SK-N-DZ (cell line): ENCODE measurements at places on chromosomes 2 and 18.
A peak's percentile ranks its signal among the peaks of the same experiment; 100 is the strongest.

- peak; percentile 66 for DNase-seq
These were observed 4.7 kb downstream of the NRP2 start for GRCh38 chr2:205686783-205687640.

DNA sequence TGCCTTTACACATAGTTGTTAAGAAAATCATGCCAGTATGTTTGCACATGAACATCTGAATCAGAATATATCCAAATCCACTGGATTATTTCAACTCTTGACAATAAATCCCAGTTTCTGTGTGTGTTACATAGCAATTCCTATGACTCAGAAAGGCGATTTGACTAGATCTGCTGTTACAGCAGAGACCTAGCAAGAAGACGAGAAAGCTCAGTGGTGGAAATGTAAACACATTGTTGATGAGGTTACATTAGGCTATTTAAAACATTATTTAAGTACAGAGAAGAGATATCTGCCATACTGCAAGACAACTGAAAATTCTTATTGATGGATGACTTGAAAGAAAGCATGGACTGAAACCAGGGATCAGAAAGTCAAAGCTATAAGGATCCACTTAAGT lies 73.0 kb upstream of the SMIM21 start:
- DNase-seq = no peak

DNA sequence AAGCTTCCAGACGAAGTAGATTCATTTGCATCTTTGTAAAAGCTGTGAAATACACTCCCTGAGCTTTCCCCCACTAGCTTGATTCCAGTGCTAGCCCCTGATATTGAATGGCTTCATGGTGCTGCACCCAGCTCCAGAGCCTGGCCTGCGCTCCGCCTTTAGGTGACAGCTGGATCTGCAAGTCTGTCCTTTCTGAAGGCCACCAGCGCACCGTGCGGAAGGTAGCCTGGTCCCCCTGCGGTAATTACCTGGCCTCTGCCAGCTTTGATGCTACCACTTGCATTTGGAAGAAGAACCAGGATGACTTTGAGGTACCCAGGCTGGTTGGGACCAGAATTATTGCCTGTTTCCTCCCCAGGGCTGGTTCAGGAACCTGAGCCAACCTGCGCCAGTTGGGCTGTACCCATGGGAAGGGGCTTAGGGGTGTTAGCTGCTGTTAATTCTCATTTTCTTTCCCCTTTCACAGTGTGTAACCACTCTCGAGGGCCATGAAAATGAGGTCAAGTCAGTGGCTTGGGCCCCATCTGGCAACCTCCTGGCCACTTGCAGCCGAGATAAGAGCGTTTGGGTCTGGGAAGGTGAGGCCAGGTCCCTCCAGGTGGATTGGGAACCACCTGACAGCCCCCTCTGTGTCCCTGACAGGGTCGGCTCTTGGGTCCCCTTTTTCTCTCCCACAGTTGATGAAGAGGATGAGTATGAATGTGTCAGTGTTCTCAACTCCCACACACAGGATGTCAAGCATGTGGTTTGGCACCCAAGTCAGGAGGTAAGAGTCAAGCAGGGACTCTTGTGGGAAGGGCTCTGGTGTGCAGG lies 1.3 kb downstream of the CIAO1 start:
- peak; percentile 49 for DNase-seq

DNA sequence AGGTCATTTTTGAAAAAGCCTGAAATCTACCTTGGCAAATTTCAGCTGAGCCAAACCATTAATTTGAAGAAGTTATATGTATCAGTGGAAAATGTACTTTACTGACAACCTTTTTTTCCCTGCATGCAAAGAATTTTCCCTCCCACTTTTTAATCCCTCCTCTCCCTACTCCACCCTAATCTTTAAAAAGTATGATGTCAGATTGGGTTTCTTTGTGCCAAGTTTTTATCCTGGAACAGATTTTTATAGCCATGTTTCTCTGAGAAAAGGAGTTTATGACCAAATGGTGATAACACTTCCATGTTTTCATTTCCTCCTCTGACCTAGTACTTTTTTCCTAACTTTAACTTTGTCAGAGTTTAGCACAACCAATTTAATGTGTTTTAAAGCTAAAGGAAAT lies 250.3 kb upstream of the FOSL2 start:
- no peak for DNase-seq

DNA sequence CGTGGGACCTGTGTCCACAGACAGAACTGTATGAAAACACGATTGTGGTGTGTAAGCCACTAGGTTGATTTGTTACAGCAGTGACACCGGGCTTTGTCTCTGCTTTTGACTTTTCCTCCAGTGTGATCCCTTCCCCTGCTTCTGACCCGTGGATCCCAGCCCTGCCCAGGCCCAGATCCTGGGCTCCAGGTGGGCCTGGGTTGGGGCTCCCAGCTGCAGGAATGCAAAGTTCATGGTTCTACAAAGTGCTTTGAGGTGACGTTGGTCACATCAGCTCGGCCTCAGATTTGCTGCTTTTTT lies 26.8 kb downstream of the HPCAL1 start:
- DNase-seq = no peak

DNA sequence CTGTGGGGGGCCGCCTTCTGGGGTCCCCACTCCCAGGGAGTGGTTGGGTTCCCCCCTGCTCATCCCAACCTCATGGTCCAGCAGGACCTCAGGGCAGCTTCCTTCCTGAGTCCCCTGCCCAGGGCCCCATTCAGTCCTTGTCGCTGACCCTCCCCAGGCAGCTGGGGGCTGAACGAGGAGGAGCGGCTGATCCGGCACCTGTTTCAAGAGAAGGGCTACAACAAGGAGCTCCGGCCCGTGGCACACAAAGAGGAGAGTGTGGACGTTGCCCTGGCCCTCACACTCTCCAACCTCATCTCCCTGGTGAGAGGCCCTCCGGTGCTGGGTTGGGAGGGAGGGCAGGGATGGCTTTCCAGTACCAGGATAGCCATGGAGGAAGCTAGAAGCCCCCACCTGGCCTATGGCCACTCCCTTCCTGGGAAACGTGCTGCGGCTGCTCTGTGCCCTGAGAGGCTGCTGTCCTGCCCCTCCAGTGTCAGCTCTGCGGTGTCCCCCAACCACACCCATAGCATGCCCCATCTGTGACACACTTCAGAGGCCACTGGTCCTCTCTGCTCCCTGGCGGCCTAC lies 497 bp downstream of the CHRND start:
- DNase-seq = no peak

DNA sequence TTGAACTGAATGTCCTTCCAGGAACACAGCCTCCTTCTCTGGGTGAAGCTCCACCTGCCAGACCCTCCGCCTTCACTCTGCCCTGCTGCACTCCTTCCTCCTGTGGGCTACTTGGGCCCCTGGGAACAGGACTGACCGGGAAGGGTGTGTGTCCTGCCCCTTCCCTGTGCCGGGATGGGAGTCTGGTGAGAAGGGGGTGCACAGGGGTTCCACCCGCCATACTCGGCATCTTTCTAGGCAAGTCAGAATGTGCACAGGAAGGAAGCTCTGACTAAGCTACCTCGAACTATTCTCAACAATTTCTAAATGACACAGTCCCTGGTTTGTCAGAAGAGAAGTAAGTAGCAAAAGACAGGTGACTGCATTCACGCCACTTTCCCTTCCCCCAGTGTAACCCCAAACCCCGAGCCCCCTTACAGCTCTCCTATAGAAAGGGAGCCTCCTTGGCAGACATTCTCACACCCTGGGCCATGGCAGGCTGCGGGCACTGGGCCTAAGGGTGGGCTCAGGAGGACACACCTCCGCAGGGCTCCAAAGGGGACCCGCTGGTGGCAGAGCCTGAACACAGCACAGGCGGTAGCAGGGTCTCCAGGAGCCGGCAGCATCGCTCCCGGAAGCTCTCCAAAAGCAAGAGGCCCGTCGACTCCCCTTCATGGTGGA lies 184.1 kb downstream of the HDAC4 start:
- no peak for DNase-seq

DNA sequence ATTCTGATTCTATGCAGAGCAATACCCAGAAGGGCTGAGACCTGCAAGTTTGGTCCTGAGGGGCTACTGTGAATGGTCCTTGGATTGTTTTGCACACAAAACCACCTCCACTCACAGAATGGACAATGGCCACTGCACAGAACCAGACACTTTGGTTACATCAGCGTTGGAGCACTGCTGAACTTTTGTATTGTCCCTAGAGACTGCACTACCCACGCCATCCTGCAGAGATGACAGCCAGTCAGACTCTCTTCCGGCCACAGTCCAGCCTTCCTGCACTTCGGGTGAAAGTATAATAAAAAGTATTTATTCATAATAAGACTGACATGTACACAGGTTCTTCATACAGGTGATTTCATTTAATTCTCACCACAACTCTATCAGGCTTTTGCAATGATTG lies 35.7 kb downstream of the CELF4 start:
- DNase-seq = no peak
